Uterine smooth muscle cell (primary cell): ENCODE measurements at places on chromosomes 13 and 19. TPM values are rescaled to one million over a fixed set of nuclear protein-coding genes. Genes with fewer than 3 reads are reported as not detected.

The ZNF256 gene
- 3.6 and 5.6 TPM in 2 replicates for total RNA-seq

The ZNF471 gene
- 2.3 and 4.4 TPM in 2 replicates for total RNA-seq

The LSR gene
- 0.37 and 0.44 TPM in 2 replicates for total RNA-seq

The GJA3 gene
- total RNA-seq, result 0.44 and 0.87 TPM in 2 replicates

The PSG11 gene
- 0.11 TPM in 1 of 2 replicates, not detected in the other for total RNA-seq

The ZNF723 gene
- total RNA-seq, result under 0.01 TPM in 1 of 2 replicates, not detected in the other

The GAS6 gene
- 98.8 and 272 TPM in 2 replicates for total RNA-seq

The CBY2 gene
- not detected in 2 replicates for total RNA-seq

The ADM5 gene
- total RNA-seq, result 0.66 and 0.87 TPM in 2 replicates

The DACH1 gene
- 0.37 and 1.00 TPM in 2 replicates for total RNA-seq

The GPR183 gene
- under 0.01 and 0.22 TPM in 2 replicates for total RNA-seq
